ENCODE measurements at places on chromosomes 16 and 17. TPM values are rescaled to one million over a fixed set of nuclear protein-coding genes. Genes with fewer than 3 reads are reported as not detected.

Gene HOXB5
- not detected for total RNA-seq

Gene MTSS2
- total RNA-seq = 26.8 TPM

Gene HIGD1B
- total RNA-seq = not detected

Gene SPNS2
- 0.44 TPM for total RNA-seq

Gene GAS7
- total RNA-seq = 2.1 TPM

Gene CBLN1
- not detected for total RNA-seq

Gene C16orf86
- 4.7 TPM for total RNA-seq

Gene CMTM3
- 55.2 TPM for total RNA-seq

Gene BAIAP3
- 3.0 TPM for total RNA-seq

Gene CCL4
- total RNA-seq = 4.3 TPM

Gene FLII
- total RNA-seq = 327 TPM

Gene CTRL
- 12.6 TPM for total RNA-seq

Gene TSNAXIP1
- 1.0 TPM for total RNA-seq

Gene KRT28
- not detected for total RNA-seq

Gene KRTAP4-5
- not detected for total RNA-seq

Gene DPEP2
- 157 TPM for total RNA-seq

Gene FSCN2
- total RNA-seq = 0.96 TPM

Gene GAS2L2
- total RNA-seq = 0.33 TPM

Gene ZNRF1
- total RNA-seq = 1.3 TPM

Gene KRTAP9-4
- total RNA-seq = not detected

Gene SMIM22
- not detected for total RNA-seq

Gene CALB2
- not detected for total RNA-seq

Gene ABCC12
- not detected for total RNA-seq

Gene ATF7IP2
- 87.6 TPM for total RNA-seq

Gene OTOP3
- total RNA-seq = not detected

Gene GUCY2D
- not detected for total RNA-seq

Gene SDR42E2
- 0.55 TPM for total RNA-seq

Gene CNGB1
- total RNA-seq = not detected

Gene SLFN14
- total RNA-seq = not detected

Gene LRRC37A3
- 28.5 TPM for total RNA-seq

Gene RNF227
- total RNA-seq = 7.8 TPM

Gene CLEC3A
- total RNA-seq = not detected

Gene CCL7
- not detected for total RNA-seq

Gene HBQ1
- not detected for total RNA-seq
